ENCODE measurements at places on chromosomes 7 and 10. TPM values are rescaled to one million over a fixed set of nuclear protein-coding genes. Genes with fewer than 3 reads are reported as not detected.

SEC24C gene
- 66.4 TPM for polyA plus RNA-seq

GIMAP4 gene
- polyA plus RNA-seq: not detected

GPR158 gene
- not detected for polyA plus RNA-seq

SPOCK2 gene
- polyA plus RNA-seq: 30.6 TPM

CNTNAP2 gene
- 0.42 TPM for polyA plus RNA-seq

GRID2IP gene
- not detected for polyA plus RNA-seq

NOS3 gene
- 7.5 TPM for polyA plus RNA-seq

TMEM26 gene
- not detected for polyA plus RNA-seq

CYP26C1 gene
- not detected for polyA plus RNA-seq

JCAD gene
- polyA plus RNA-seq: 0.05 TPM

C10orf62 gene
- 0.74 TPM for polyA plus RNA-seq

COX19 gene
- 21.0 TPM for polyA plus RNA-seq

TMEM225B gene
- 0.78 TPM for polyA plus RNA-seq

PCGF5 gene
- 138 TPM for polyA plus RNA-seq

LRRTM3 gene
- not detected for polyA plus RNA-seq

C10orf67 gene
- not detected for polyA plus RNA-seq

NME8 gene
- not detected for polyA plus RNA-seq

MNX1 gene
- polyA plus RNA-seq: 0.91 TPM

SFMBT2 gene
- polyA plus RNA-seq: 0.01 TPM

HOXA4 gene
- polyA plus RNA-seq: 4.3 TPM

ELOVL3 gene
- 0.58 TPM for polyA plus RNA-seq

LGI1 gene
- not detected for polyA plus RNA-seq

ACTA2 gene
- polyA plus RNA-seq: 25.1 TPM

PALD1 gene
- 0.09 TPM for polyA plus RNA-seq

PDGFA gene
- polyA plus RNA-seq: 3.4 TPM

SPDYE18 gene
- polyA plus RNA-seq: not detected

CALCR gene
- polyA plus RNA-seq: not detected

SPDYE9 gene
- not detected for polyA plus RNA-seq

NEUROD6 gene
- polyA plus RNA-seq: not detected

FRAT1 gene
- 1.7 TPM for polyA plus RNA-seq

ZNF33B gene
- 22.6 TPM for polyA plus RNA-seq

STAMBPL1 gene
- polyA plus RNA-seq: 1.4 TPM

TMEM72 gene
- not detected for polyA plus RNA-seq

CNNM1 gene
- 4.3 TPM for polyA plus RNA-seq

ACHE gene
- 0.40 TPM for polyA plus RNA-seq

HOXA9 gene
- not detected for polyA plus RNA-seq

PNLIPRP1 gene
- polyA plus RNA-seq: not detected

SYPL1 gene
- polyA plus RNA-seq: 32.9 TPM

NPC1L1 gene
- 14.5 TPM for polyA plus RNA-seq

PAPOLB gene
- polyA plus RNA-seq: not detected

MEOX2 gene
- not detected for polyA plus RNA-seq

FAM237B gene
- not detected for polyA plus RNA-seq

PLXNA4 gene
- not detected for polyA plus RNA-seq

WEE2 gene
- not detected for polyA plus RNA-seq
